Stimulated activated CD8-positive, alpha-beta memory T cell treated with anti-CD3 and anti-CD28 coated beads, Interleukin-12 subunit alpha, Interleukin-12 subunit beta, amount 100 ng/mL, for 4 hours (primary cell): ENCODE measurements at places on chromosomes 2 and 18.

DNA sequence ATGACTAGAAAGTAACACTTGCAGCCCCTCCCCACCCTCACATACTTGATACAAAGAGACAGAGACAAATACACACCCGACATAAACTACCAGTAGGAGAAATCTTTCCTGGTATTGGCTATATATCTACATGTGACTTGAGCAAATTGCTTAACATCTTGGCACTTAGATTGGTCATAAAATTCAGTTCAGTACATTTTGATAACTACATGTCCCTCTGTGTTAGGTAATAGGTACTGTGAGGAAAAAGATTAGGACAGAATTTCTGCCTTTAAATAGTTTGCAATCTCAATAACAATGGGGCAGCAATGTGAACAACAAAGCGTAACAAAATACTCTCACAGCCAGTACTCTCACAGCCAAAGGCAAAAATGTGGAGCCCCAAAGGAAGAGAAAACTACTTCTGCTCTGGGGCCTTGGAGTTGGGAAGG, 670.0 kb upstream of the ACVR2A start:
- no peak for DNase-seq

DNA sequence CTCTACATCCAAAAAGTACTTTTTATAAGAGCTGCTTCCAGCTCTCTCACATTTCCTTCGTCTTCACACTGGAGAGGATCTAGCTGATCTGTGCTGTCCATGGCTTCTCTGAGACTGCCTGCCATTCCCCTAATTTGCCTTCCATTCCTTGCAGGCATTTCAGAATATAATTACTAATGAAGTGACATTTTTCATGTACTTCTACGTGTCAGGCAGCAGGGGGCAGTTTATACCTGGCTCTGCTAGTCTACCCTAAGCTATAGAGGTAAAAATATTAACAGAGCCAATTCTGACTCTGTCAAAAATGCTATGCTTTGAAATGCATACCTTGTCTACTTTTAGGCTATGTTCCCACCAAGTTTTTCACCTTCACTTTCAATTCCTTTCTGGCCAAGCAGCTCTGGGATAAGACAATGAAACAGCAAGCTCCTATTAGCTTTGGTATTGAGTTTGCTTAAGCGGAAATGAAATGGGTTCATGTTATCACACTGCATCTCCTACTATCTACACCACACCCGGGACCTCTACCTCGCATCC, 81.9 kb downstream of the MEP1B start:
- DNase-seq, result no peak

DNA sequence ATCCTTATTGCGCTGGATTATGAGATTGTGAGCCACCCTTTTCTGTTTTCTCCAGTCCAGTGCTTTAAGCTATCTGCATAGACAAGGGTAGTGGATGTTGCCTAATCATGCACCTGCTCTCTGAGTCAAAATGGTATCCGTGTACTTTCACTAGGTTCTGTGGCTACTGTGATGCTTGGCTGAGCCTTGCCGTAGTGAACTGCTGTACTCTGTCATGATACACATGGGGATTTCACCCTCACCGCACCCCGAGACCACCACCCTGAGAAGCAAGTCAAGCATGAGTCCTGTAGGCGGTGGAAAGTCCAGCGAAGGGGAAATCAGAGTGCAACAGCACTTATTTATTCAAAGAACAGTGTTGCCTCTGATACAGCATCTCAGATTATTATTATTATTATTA, 55.0 kb downstream of the ARHGAP25 start:
- no peak for DNase-seq

DNA sequence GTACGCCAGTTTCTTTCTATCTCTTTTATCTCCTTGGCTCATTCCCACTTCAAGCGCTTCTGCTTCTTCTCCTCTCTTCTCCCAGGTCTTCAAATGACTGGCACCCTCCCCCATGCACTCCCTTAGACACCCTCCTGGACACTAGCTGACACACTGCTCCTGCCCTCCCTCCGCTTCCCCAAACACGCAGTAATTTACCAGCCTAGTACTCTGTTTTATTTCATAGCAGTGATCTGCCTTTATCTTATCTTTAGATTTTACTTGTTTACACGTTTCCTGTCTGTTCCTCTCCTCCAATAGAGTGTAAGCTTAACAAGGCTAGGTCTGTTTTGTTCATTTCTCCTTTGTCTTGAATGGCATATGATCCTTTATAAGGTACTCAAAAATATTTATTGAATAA, 93.9 kb downstream of the SCN3A start:
- DNase-seq, result no peak

DNA sequence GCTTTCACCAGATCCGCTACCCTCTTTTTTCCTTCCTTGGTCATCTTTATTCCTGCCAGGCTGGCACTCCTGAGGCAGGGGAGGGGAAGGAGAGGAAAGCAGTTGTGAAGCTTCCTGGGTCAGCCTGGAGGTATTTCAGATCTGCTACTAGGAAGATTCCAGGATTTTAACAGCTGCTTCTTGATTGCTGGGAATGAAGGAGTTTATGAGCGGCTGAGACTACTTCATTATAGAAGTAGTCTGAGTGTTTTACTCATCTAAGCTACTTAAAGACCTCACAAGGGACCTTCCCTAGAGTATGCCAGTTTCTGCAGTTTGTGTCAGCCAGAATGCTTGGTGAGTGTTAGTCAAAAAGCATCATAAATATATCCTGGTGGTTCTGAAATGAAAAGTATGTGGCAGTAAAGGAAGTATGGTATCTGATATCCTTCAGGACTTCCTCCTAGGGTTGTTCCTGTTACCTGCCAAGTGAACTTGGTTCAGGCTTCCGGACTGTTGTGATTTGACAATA, 1.9 kb downstream of the TANC1 start:
- no peak for DNase-seq

DNA sequence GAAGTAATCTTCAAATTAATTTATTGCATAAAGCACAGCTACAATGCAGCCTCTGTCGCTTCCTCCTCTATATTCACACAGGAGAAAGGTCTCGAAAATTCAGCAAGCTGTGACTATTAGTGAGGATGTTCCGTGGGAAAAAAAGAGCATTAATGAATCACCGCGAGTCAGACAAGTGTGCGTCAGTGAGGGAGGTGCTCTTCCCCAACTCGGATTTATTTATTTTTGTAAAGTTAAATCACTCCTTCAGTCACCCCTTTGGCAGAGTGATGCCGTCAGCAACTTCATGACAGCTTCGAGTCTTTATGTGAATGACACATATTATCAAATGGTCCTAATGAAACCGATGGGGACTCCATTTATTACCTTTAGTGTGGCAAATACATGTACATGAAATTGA, 648.9 kb upstream of the SALL3 start:
- DNase-seq, result no peak

DNA sequence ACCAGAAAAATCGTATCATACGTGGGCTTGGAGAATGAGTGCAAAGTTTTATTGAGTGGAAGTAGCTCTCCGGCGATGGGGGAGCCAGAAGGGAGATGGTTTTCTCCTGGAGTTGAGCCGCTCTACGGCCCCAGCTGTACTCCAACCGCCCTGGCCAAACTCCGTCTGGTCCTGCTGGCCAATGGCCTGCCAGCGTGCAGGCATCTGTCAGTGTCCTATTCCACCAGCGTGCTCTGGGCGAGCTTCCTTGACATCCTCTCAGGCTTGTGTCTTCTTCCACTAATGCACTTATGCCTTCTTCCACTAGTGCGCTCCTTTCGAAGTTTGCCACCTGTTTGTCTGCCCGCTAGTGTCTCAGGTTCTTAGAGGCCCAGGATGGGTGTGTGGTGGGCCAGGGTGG, 345.5 kb upstream of the CDH19 start:
- no peak for DNase-seq

GRCh38 chr2:83196225-83196624, 1262.9 kb downstream of the SUCLG1 start:
- DNase-seq, result no peak

DNA sequence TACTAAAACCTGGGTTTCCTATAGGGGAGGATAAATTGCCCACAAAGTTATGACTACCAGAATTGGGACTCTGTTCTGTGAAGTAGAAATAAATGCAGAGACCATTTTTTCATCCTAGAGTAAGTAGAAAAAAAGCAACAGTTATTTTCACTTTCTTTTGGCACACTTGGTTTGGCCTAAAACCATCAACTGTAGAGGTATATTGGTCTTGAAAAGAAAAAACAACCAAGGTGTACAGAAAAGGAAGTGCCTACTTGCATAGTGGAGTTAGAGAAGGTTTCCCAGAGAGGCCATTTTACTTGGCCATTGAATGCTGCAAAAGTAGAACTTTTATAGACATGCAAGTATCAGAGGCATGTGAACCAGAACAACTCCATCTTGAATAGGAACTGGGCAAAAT, 89.4 kb upstream of the TACR1 start:
- no peak for DNase-seq
